HuH-7 (cell line): ENCODE measurements at places on chromosomes 5 and 9.

DNA sequence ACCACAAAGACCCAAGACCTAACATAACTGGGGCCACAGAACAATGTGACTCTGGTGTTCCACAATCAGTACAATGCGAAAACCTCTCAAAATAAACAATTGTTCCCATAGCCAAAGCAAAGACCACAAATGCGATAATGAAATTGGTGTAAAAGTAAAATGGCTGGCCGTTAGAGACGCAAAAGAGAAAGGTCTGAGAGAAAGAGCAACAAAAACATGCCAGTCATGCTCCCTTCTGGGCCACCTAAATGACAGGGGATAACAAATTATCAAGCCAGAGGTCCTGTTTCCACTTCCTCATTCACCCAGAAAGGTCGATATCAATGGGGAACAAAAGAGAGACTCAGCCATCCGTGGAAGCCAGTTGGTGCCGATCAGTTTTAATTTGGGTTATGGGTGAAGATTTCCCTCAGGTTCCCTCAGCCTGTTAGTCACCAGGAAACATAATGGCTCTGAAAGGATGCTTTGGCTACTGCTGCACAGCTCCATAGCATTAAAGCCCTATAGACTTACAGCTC is 9.2 kb upstream of the CFAP95 start:
- DNase-seq = no peak

- peak; percentile 88 for DNase-seq
Observed at GRCh38 chr9:99824378-99825171, 2.9 kb downstream of the NR4A3 start.

GRCh38 chr5:62354028-62354874 is 48.2 kb downstream of the KIF2A start:
- DNase-seq = peak; percentile 15

DNA sequence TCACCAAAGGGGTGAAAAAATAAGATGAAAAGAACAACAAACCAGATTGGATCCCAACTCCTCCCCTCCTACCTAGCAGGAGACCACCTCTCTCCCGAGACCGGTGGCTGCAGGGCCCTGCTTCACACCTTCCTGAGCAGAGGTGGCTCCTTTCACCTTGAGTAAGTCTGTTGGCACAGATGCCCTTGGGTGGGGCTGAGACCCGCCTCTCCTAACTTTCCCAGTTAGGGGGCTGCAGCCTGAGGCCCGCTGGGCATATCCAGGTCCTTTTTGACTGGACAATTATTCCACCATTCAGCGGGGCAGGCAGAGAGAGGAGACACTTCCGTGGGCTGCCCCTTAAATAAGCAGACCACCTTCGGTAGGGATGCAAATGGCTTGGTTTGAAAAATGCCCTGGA is 1.3 kb downstream of the SLC25A48 start:
- no peak for DNase-seq

GRCh38 chr5:115599502-115599901 is 2.8 kb downstream of the TICAM2 start:
- no peak for DNase-seq

DNA sequence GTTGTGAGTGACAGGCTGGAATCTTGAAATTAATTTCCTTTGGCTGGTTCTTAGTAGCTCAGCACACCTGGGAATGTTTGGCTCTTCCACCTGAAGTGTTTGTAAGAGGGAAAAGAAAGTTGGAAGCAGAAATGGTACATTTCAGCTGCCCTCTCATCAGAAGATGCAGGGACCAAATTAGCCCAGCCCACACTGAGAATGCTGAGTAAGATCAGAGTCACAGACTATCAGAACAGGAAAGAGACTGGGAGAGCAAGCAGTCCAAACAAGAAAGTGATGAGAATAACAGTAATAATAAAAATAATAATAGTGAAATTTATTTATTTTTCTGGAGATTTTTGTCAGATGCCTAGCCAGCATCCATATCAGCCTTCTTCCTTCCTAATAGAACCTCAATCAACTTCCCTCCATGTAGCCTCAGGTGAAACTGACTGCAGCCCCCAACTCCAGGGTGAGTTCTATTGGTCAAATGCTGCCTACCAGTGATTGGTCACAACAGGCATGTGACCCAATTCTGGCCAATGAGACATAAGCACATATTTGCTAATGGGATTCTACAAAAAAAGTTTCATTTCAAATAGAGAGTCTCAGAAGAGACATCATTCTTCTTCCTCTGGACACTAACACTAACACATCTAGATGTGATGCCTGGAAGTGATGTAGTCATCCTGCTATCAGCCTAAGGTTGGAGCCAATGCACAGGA is 31.2 kb upstream of the ADRA1B start:
- DNase-seq = no peak

DNA sequence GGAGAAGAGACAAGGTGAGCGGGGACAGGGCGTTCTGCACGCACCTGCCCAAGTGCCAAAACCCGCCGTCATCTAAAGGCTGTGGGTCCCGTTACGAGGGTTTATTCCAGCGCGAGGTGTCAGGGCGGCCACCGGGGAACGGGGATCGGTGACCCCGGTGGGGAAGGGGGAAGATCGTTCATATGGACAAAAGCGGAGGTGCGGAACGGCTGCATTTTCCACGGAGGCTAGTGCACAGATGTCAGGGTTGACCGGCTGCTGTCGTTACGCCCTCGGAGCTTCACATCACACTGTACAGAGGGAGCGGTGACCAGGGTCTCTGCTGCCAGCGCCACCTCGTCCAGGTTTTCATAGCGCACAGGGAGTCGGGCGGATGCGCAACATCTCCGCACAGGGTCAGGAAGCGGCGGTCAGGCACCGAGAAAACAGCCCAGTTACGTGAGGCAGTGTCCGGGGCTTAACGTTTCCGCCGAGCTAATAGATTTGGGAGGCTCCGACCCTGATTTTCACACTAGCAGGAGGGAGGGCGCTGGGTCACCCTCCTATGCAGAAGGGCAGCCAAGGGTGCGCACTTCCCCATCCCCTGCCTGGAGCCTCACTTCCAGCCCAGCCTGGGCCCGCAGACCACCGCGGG is 13.5 kb downstream of the BTNL9 start:
- DNase-seq = no peak

- no peak for DNase-seq
Observed at GRCh38 chr5:174446988-174447387, 277.4 kb upstream of the MSX2 start.

- DNase-seq = no peak
Observed at GRCh38 chr5:180807654-180808414, 5.2 kb upstream of the MGAT1 start.

- no peak for DNase-seq
Observed at GRCh38 chr9:90735952-90736351, 65.7 kb upstream of the SYK start.

GRCh38 chr5:179878222-179879002 is 19.8 kb upstream of the MRNIP start:
- no peak for DNase-seq
